Stimulated activated CD4-positive, alpha-beta T cell treated with anti-CD3 and anti-CD28 coated beads, Interleukin-1b, Interleukin-23, amount 100 ng/mL, for 48 hours (primary cell): ENCODE measurements at places on chromosomes 1 and 21.

DNA sequence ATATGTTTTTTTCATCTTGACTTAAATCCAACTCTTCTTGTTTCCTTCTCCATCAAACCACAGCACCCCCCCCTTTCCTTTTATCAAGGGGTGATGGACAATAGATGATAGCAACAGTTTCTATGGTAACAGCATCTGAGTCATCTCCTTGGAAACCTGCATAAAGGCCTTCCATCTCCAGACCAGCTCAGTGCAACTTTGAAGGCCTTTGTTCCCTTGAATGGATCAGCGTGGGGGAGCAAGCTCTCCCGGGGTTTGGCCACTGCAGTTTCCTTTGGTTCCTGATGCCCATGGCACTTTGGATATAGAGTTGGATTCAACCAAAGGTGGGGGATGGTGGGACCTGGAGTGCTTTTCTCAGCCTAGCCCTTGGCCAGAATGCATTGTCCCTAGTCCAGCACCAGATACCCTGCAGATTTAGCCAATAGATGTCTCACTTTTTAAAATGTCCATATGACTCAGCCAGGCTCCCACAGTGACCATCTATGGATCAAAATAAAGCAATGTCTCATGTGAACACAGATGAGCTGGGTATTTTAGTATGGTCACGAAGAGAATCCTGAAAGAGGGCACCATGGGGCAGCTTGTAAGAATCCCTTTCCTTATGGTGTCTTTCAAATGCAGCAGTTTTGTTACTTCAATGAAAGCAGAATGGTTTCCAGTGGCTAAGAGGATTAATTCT is 127.7 kb downstream of the SPATA46 start:
- DNase-seq = no peak

GRCh38 chr1:160806109-160806665 is 10.2 kb downstream of the LY9 start:
- no peak for DNase-seq

DNA sequence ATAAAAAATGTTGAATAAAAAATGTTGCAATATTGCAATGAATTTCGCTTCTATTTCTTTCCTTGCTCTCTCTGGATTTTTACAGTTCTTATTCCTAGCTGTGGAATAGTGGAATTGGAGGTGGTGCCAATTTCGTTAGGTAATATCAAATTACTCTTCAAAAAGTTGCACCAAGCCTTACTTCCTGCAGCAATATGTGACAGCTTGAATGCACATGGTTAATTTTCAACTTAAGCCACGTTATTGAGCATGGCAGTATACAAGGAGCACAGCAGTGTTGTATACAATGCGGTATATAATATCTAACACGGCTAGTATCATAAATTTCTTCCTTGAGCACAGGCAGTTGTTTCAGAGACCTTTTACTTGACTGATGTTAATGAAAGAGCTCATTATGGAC is 152.5 kb downstream of the NOS1AP start:
- no peak for DNase-seq

- DNase-seq = peak; percentile 18
Observed at GRCh38 chr21:34887105-34887442, 162.0 kb downstream of the RUNX1 start.

- DNase-seq = no peak
Observed at GRCh38 chr1:65114322-65114721, 33.7 kb upstream of the AK4 start.

DNA sequence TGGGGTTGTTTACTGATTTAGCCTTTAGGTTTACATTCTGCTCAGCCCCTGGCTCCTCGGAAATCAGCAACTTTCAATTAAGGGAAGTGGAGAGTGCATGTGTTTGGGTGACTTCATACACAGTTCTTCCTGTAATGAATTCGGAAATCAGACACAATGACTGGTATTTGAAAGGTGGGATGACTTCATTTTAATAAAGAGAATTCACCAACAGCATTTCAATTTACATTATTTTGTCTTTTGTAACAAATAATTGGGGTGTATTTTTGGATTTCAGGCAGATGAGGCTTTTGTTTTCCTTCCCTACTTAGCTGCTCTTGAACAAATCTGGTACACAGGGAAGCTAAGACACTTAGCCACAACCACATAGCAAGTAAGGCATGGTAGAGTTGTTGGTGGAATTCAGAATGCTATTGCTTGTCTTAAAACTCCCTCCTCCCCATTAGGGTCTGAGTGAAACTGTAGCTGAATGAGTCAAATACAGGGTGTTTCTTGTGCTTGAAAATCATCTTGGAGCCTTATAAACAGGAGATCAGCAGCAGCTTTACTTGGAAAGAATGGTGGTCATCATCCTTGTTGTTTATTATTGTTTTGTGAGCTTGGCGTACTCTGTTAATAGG is 917 bp downstream of the STX12 start:
- DNase-seq = no peak

- peak; percentile 45 for DNase-seq
Observed at GRCh38 chr21:43893536-43894205, 28.6 kb downstream of the AGPAT3 start.

DNA sequence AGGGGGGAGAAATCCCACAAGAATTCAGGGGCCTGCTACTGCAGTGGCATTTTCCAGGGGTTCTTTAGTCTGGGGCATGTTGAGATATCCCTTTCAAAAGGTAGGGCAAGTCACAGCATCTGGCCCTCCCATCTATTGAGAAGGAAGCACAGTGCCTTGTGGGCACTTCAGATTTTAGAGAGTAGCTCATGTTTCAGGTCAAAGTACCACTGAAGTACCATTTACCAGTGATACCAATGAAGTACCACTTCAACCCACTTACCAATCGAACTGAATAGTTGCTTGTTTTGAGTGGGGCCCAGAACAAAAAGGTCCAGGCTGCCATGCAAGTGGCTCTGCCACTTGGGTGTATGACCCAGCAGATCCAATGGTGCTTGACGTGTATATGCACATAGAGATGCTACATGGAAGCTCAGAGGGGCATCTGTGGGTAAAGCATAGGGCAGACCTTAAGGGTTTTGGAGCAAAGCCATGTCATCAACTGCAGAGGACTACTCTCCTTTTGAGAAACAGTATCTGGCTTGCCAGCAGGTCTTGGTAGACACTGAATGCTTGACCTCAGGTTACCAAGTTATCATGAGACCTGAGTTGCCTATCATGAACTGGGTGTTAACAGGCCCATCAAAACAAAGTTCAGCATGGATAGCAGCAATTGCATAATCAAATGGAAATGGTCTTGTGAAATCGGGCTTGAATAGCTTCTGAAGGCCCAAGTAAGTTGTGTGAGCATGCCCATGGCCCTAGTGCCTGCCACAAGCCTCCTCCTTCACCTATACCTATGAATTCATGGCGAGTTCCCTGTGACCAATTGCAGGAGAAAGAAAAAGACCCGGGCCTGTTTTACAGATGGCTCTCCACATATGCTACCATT is 23.5 kb downstream of the PLA2G2D start:
- no peak for DNase-seq

GRCh38 chr1:78447086-78447485 is 43.7 kb upstream of the PTGFR start:
- no peak for DNase-seq

DNA sequence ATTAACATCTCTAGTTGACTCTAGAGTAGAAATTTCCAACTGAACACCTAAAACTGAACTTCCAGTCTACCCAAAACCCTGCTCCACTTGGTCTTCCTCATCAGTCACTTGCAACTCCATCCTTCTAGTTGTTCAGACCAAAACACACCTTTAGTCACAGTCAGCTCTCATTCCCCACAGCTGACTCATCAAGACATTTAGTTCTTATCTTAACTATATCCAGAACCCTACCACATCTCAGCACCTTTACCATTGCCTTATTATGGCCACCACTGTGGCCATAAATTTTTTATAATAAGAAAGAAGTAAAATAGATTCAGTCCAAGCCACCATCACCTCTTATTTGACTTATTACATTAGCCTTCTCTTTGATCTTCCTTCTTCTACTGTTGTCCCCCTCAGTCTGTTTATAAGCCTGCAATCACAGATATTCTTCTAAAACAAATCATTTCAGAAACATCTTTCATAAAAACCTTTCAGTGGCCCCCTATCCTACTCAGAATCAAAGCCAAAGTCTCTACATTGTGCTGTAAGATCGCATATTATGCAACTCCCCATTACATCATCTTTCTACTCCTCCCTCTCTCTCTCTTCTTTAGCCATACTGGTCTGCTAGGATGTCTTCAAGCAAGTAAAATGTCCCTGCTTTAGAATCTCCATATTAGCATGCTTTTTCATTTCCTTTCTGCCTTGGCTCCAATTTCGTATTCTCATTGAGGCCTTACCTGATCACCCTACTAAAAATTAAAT is 275.9 kb downstream of the LRRC40 start:
- DNase-seq = no peak

- DNase-seq = no peak
Observed at GRCh38 chr1:208499601-208500000, 255.4 kb upstream of the PLXNA2 start.

- no peak for DNase-seq
Observed at GRCh38 chr1:223717695-223718363, 5.5 kb downstream of the CAPN2 start.
